ENCODE measurements at places on chromosomes 7 and 10.

- peak; percentile 53 for DNase-seq
Measured at GRCh38 chr7:1325246-1325645, 92.6 kb downstream of the UNCX start.

- no peak for DNase-seq
Measured at GRCh38 chr10:103748020-103748419, 107.4 kb downstream of the SH3PXD2A start.

- no peak for DNase-seq
Measured at GRCh38 chr7:41047789-41048191, 655.1 kb downstream of the INHBA start.

GRCh38 chr7:158957510-158957906 is 101.2 kb downstream of the DYNC2I1 start:
- DNase-seq = no peak

DNA sequence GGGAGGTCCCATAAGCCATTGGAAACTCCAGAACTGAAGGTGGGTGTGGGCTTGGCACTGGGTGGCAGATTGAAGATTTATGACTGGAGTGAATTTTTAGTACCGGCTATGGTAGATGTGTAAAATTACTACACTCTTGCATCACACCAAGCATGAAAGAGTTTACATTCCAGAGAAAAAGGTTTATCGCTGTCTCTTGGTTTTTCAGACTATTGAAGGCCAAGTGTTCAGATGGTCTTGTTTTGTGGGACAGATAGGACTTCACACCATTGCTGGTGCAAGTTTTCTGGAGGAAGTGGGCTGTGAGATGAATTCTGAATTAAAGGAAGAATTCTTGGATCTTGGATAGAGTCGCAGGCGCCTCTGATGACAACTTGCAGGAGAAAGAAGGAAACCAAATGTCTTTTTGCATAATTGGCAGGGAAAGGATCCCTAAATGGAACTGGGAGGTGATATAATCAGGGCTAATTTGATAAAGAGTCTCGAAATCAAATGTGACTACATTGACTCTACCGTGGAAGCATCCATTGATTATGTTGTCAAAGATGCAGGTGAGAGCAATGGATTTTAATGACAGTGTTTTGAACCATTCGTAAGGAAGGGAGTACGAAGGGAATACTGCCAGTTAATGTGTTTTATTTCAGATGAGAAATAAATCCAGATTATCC is 14.2 kb upstream of the NMT2 start:
- no peak for DNase-seq

DNA sequence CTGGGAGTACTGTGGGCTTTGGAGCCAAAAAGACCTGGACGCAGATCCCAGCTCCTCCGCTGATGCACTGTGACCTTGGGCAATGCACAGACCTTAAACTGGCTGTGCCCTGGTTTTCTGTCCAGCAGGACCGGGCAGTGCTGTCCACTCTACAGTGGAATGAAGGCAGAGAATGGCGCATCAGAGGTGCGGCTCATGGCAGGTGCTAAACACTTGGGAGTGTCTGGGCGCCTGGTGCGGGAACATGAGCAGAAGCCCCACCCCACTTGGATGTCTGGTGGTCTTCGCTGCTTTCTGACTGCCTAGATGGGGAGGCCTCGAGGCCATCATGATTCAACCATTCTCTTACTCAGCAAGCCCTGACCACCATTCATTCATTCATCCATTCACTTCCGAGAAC is 153.7 kb downstream of the GRK5 start:
- no peak for DNase-seq

- DNase-seq = no peak
Measured at GRCh38 chr10:111739125-111739873, 444.3 kb downstream of the GPAM start.

DNA sequence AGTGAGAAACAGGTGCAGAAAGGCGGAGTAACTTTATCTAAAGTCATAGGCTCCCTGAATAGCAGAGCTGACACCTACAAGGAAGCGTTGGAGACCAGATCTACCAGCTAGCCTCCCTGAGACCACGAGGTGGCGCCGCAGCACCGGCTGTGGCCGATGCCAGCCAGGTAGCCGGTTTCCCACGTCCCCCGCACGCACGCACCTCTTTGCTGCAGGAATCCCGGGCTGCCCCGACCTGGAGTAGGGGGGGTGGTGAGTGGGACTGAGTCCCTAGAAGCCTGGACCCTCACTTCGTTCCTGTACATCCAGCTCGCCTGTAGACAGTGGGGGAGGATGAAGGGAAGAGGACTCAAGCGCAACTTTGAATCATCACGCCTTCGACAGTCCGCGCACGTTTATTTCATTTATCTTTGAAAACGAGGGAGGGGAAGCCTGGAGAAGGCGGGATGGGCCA is 3.7 kb downstream of the ELOVL3 start:
- DNase-seq = peak; percentile 84
